GM06990 (cell line): ENCODE measurements at places on chromosomes 5 and 9.

- no peak for DNase-seq
Measured at GRCh38 chr5:1858436-1858835, 24.3 kb downstream of the IRX4 start.

DNA sequence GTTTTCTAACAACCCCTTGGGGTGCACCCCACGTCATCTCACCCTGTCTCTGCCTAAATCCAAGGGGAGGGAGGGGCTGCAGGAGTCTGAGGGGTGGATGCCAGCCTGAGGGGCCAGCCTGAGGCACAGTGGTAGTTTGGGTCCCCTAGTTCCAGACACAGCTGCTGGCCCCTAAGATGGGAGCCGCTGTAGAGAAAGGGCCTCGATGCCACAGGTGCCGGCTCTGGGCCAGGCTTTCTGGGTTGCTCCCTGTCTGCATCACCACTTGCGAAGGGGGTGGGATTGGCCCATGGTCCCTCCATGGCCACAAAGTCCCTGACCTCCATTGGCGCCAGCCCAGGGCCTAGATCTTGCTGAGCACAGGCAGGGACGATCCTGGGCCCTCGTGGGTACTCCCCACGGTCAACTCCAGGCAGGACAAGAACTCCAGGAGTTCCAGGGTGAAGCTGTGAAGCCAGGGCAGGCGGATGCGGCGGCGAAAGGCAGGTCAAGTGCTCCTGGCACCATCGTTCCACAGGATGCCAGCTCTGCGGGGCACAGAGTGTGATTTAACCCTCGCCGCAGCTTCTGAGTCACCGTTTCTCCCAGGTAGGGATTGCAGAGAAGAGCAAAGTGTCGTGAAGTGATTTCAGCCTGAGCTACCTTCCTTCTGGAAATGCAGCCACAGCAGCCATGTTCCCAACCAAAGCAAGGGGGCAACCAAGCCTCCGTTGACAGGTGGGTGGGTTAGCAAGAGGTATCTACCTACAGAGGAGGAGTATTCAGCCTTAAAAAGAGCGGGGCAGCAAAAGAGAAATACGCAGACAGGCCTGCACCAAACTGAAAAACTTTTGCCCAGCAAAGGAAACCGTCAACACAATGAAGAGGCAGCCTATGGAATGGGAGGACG is 41.6 kb upstream of the EXOC3 start:
- DNase-seq: no peak

DNA sequence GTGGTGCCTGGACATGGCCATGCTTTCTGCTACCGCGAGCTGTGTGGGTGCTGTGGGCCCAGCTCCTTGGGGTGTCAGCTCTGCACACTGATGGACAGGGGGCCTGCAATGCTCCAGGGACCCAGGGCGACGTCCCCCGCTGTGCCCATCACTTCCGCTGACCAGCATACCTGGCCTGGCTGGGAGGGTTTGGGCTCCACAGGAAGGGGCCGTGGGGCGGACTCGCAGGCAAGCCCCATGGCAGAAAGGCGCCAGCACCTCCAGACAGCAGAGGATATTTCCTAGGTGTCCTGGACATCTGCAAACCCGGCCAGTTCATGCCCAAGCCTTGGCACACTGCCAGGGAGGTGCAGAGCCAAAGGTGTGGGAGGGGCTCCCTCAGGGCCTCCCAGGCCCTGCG is 295.8 kb upstream of the IRX4 start:
- DNase-seq: no peak

- no peak for DNase-seq
Measured at GRCh38 chr9:2027543-2028160, 12.5 kb downstream of the SMARCA2 start.

DNA sequence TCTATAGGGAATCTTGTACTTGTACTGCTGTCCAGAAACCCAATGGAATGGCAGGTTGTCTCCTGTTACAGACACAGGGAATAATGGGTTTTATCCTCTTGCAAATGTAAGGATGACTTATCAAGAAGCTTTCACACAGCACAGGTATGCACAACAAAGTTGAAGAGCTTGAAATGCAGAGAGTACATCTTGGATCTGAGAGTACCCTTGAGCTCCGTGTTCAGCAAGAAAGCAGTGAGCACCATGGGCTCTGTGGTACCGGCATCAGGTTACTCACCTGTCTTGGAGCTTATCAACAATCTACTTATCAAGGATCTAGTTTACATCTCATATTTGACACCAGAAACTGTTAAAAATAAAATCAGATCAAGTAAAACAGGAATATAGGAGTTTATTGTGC is 22.0 kb upstream of the EMB start:
- no peak for DNase-seq

DNA sequence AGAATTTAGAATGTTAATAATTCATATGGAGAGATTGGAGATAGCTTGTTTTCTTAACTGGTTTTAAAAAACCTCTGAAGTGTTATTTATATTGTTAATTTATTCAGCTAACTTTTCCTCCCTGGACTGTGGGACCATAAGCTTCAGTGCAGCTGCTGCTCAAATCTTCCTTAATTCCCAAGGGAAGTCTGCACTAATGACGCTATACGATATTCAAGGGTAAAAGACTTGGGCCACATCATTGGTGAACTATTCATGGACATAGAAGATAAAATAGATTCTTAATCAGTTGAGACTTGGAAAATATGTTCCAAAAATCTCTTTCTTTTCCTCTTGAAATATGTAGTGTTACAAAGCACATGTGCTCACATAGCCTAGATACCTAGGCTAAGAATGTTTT is 31.1 kb upstream of the GAS1 start:
- no peak for DNase-seq

DNA sequence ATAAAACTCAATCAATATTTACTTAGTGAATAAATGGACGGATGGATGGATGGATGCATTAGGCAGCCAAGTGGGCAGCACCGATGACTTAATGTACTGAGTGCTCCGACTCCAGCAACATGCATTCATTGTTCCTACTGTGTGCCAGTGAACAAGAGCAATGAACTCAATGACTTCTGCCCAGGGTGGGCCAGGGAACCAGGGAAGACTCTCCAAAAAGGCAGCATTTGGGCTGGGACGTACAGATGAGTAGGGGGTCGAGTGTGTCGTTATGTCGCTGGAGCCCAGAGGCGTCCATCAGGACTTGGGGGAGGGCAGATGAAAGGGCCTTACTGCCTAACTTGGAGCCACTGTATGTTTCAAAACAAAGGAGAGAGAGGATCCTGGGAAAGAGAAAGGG is 126.4 kb downstream of the KCNIP1 start:
- no peak for DNase-seq

DNA sequence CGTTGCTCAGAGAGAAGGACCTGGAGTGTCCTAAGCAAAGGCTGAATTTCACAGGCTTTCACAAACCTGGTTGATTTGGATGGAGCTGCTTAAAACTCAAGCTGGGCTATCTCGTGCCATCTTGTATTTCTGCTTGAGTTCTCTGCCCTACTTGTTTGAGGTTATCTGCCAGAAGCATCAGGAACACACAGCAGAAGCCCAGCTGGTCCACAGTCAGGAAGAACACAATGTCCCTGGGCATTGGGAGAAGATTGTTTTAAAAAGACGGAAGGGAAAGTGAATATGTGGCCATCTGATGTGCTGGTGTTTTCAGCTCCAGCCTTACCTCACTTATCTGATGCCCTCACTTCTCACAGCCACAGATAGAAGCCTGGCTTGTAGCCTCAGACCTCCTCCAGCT is 32.9 kb upstream of the SLC36A1 start:
- DNase-seq: no peak

GRCh38 chr5:107700481-107700880 is 29.7 kb upstream of the EFNA5 start:
- no peak for DNase-seq
